ENCODE measurements at places on chromosomes 5 and 9. TPM values are rescaled to one million over a fixed set of nuclear protein-coding genes. Genes with fewer than 3 reads are reported as not detected.

- DNase-seq, result no peak
- H3K27ac ChIP-seq, result no peak overlapping the region
- no peak overlapping the region for H3K4me3 ChIP-seq
- no peaks in the 10 kb centered on the region for H3K36me3 ChIP-seq
- no peaks in the 10 kb centered on the region for H3K4me1 ChIP-seq
Observed at GRCh38 chr5:154487541-154487940, 9.5 kb upstream of the HAND1 start.

DNA sequence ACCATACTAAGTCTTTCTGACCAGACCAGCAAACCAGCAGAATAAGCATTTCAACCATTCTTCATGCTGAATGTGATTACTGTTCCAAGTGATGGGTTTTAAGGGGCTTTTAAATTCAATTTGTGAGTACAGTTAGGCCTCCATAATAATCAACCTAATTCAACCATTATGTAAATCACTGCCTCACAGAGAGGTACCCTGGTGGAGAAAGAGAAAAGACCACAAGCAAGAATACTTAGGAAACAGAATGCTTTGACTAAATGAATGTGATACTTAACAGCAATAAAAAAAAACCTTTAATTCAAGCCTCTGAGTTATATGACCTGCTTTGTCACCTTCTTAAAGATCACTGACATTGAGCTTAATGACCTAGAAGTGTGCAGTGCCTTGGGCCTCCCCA is 162.1 kb downstream of the EPB41L4A start:
- DNase-seq, result no peak
- no peaks in the 10 kb centered on the region for H3K4me1 ChIP-seq
- H3K27ac ChIP-seq, result no peak overlapping the region
- H3K4me3 ChIP-seq, result no peak overlapping the region

- DNase-seq, result no peak
- peaks cover 14% of the 10 kb centered on the region for H3K4me1 ChIP-seq
- H3K36me3 ChIP-seq, result no peaks in the 10 kb centered on the region
- no peak overlapping the region for H3K27ac ChIP-seq
- no peaks in the 10 kb centered on the region for H3K27me3 ChIP-seq
- no peak overlapping the region for H3K4me3 ChIP-seq
Observed at GRCh38 chr5:67047160-67047559, 149.4 kb downstream of the CD180 start.

GRCh38 chr5:55172051-55172899 is 702 bp downstream of the CDC20B start:
- peak; percentile 73 for DNase-seq
- H3K4me3 ChIP-seq, result peak overlapping the region; percentile 91
- H3K27ac ChIP-seq, result no peak overlapping the region
- H3K27me3 ChIP-seq, result peaks cover 22% of the 10 kb centered on the region
- no peaks in the 10 kb centered on the region for H3K36me3 ChIP-seq

GRCh38 chr5:155460501-155460931 is 447.0 kb downstream of the KIF4B start:
- H3K36me3 ChIP-seq, result no peaks in the 10 kb centered on the region
- H3K4me1 ChIP-seq, result no peaks in the 10 kb centered on the region
- no peaks in the 10 kb centered on the region for H3K27me3 ChIP-seq
- no peak for DNase-seq
- H3K27ac ChIP-seq, result no peak overlapping the region
- no peak overlapping the region for H3K4me3 ChIP-seq

- no peak overlapping the region for H3K4me3 ChIP-seq
- H3K27me3 ChIP-seq, result no peaks in the 10 kb centered on the region
- no peak for DNase-seq
- no peak overlapping the region for H3K27ac ChIP-seq
- H3K4me1 ChIP-seq, result peaks cover 17% of the 10 kb centered on the region
- no peaks in the 10 kb centered on the region for H3K36me3 ChIP-seq
Observed at GRCh38 chr5:79581535-79581934, 30.7 kb upstream of the TENT2 start.

GRCh38 chr5:179882338-179882737 is 23.7 kb upstream of the MRNIP start:
- H3K27ac ChIP-seq, result no peak overlapping the region
- no peaks in the 10 kb centered on the region for H3K27me3 ChIP-seq
- H3K4me1 ChIP-seq, result no peaks in the 10 kb centered on the region
- peaks cover 65% of the 10 kb centered on the region for H3K36me3 ChIP-seq
- no peak overlapping the region for H3K4me3 ChIP-seq

GRCh38 chr5:142325725-142326479 is 1.1 kb upstream of the SPRY4 start:
- peaks cover 57% of the 10 kb centered on the region for H3K4me1 ChIP-seq
- peaks cover 27% of the 10 kb centered on the region for H3K36me3 ChIP-seq
- H3K27me3 ChIP-seq, result no peaks in the 10 kb centered on the region
- H3K27ac ChIP-seq, result peak overlapping the region; percentile 96
- peak; percentile 81 for DNase-seq

DNA sequence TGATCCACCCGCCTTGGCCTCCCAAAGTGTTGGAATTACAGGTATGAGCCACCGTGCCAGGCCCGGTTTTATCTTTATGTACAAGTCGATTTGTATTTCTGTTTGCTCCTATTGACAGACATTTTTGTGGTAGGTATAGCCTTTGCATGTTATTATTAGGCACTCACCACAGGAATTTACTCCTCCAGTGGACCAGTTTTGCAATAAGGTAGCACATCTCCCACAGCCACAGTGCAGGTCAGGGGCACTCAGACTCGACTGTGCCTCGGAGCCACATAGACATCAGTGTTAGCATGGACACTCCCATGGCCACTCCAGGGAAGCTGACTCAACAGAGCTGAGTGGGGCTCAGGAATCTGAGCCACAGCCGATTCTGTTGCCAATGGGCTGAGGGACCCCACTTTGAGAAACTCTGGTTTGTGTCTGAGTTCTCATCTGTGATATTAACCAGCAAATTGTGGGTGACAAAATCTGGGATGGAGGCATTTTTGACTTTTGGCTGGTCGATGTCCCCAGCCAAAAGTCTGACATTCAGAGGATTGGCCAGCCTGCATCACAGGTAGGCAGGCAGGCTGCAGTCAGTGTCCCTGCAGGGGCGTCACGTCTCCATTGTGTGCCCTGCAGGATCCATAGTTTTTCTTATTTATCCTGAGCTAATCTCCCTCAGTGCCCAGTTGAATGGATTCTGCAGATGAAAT is 15.0 kb upstream of the SHB start:
- H3K27ac ChIP-seq, result no peak overlapping the region
- no peaks in the 10 kb centered on the region for H3K36me3 ChIP-seq
- DNase-seq, result no peak
- peaks cover 43% of the 10 kb centered on the region for H3K4me1 ChIP-seq
- H3K27me3 ChIP-seq, result no peaks in the 10 kb centered on the region

- no peaks in the 10 kb centered on the region for H3K4me1 ChIP-seq
- peaks cover 14% of the 10 kb centered on the region for H3K36me3 ChIP-seq
- H3K27me3 ChIP-seq, result no peaks in the 10 kb centered on the region
- H3K27ac ChIP-seq, result no peak overlapping the region
- DNase-seq, result no peak
Observed at GRCh38 chr5:132601071-132601728, 44.4 kb downstream of the RAD50 start.

GRCh38 chr9:6549106-6549800 is 96.3 kb downstream of the GLDC start:
- H3K4me3 ChIP-seq, result no peak overlapping the region
- no peak for DNase-seq
- H3K27me3 ChIP-seq, result peaks cover 3% of the 10 kb centered on the region
- H3K36me3 ChIP-seq, result no peaks in the 10 kb centered on the region
- H3K27ac ChIP-seq, result peak overlapping the region; percentile 5
- peaks cover 38% of the 10 kb centered on the region for H3K4me1 ChIP-seq

- no peak overlapping the region for H3K27ac ChIP-seq
- no peak for DNase-seq
- no peak overlapping the region for H3K4me3 ChIP-seq
- no peaks in the 10 kb centered on the region for H3K36me3 ChIP-seq
- no peaks in the 10 kb centered on the region for H3K27me3 ChIP-seq
Observed at GRCh38 chr9:36284226-36284625, 26.0 kb upstream of the GNE start.

GRCh38 chr9:2303056-2303455 is 287.9 kb downstream of the SMARCA2 start:
- no peak overlapping the region for H3K27ac ChIP-seq
- H3K4me3 ChIP-seq, result no peak overlapping the region
- H3K36me3 ChIP-seq, result no peaks in the 10 kb centered on the region

- no peak overlapping the region for H3K4me3 ChIP-seq
- H3K4me1 ChIP-seq, result no peaks in the 10 kb centered on the region
- H3K36me3 ChIP-seq, result no peaks in the 10 kb centered on the region
- DNase-seq, result no peak
- no peak overlapping the region for H3K27ac ChIP-seq
Observed at GRCh38 chr9:136973618-136974617, 3.4 kb upstream of the PTGDS start.

DNA sequence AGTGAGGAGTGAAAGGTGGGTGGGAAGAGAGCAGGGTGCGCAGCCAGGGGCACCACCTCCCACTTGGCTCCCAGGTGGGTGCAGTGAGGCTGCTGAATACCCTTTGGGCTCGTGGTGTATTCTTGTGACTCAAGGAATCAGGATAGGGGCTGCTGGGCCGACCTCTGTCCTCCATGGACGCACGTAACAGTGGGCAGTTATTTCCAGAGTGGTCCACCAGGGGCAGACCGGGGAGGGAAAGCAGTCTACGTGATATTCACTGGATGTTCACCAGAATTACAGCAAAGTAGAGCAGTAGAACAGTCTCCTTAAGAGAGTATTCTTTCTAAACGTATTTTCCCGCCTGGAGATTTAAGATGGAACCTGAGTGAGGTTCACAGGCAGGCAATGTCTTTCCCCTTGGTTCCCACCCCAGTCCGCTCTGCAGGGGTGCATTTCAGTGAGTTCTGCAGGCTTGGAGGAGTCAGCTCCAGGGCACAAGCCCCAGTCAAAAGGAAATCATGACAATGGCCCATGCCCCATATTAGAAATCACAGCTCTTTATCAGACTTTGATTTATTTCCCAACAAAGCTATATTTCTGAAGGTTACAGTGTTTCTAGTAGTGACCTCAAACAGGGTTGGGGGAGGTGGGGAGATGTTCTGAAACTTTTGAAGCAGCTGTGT is 88.7 kb downstream of the SYK start:
- no peaks in the 10 kb centered on the region for H3K4me1 ChIP-seq
- H3K4me3 ChIP-seq, result no peak overlapping the region
- H3K27me3 ChIP-seq, result peaks cover 30% of the 10 kb centered on the region
- no peaks in the 10 kb centered on the region for H3K36me3 ChIP-seq

- no peak overlapping the region for H3K4me3 ChIP-seq
- H3K27ac ChIP-seq, result no peak overlapping the region
- H3K27me3 ChIP-seq, result no peaks in the 10 kb centered on the region
Observed at GRCh38 chr5:122053181-122054109, 24.6 kb downstream of the LOX start.

- no peak overlapping the region for H3K4me3 ChIP-seq
- peaks cover 2% of the 10 kb centered on the region for H3K27me3 ChIP-seq
- H3K36me3 ChIP-seq, result no peaks in the 10 kb centered on the region
- no peak overlapping the region for H3K27ac ChIP-seq
- no peak for DNase-seq
- H3K4me1 ChIP-seq, result no peaks in the 10 kb centered on the region
Observed at GRCh38 chr5:146680846-146681584, 165.0 kb upstream of the GPR151 start.

GRCh38 chr5:138082033-138082432 is 1.8 kb upstream of the WNT8A start:
- H3K4me3 ChIP-seq, result no peak overlapping the region
- no peak for DNase-seq
- peaks cover 5% of the 10 kb centered on the region for H3K27me3 ChIP-seq
- H3K4me1 ChIP-seq, result no peaks in the 10 kb centered on the region

DNA sequence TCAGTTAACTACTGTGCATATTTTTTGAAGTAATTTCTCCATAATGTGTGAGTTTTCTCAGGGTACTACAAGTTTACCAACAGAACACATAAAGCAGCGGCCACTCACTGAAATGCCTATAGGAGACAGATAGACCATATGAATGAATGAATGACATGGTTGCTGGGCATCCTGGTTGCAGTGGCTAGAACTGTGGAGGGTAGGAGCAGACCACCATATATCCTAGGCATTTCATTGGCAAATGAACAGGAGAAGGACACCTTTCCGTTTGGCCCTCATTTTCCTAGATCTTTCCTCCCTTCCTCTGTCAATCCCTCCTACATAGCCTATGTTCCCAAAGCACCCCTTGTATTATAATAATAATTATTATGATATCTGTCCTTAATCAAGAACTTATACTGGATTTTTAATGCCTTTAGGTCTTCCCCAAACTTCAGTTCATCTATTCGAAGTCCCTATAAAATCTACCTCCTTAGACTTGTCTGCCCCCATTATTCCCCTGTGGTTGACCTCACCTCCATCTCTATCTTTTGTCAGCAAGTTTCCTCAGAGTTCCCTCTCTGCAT is 472.2 kb downstream of the RAB3C start:
- no peak for DNase-seq
- no peak overlapping the region for H3K27ac ChIP-seq
- H3K36me3 ChIP-seq, result no peaks in the 10 kb centered on the region
- no peak overlapping the region for H3K4me3 ChIP-seq

- peak; percentile 56 for DNase-seq
- H3K4me3 ChIP-seq, result peak overlapping the region; percentile 7
- H3K4me1 ChIP-seq, result peaks cover 27% of the 10 kb centered on the region
- no peaks in the 10 kb centered on the region for H3K27me3 ChIP-seq
- H3K27ac ChIP-seq, result peak overlapping the region; percentile 52
- H3K36me3 ChIP-seq, result peaks cover 4% of the 10 kb centered on the region
Observed at GRCh38 chr5:92527311-92528078, 1053.5 kb downstream of the NR2F1-AS1 start.

GRCh38 chr9:88995200-88995577 is 3.9 kb downstream of the S1PR3 start:
- DNase-seq, result no peak
- no peak overlapping the region for H3K27ac ChIP-seq
- no peaks in the 10 kb centered on the region for H3K27me3 ChIP-seq
- H3K36me3 ChIP-seq, result no peaks in the 10 kb centered on the region
- peak overlapping the region; percentile 49 for H3K4me3 ChIP-seq
- H3K4me1 ChIP-seq, result peaks cover 57% of the 10 kb centered on the region

- H3K4me3 ChIP-seq, result peak overlapping the region; percentile 56
- peak; percentile 71 for DNase-seq
- peaks cover 46% of the 10 kb centered on the region for H3K4me1 ChIP-seq
- H3K27me3 ChIP-seq, result no peaks in the 10 kb centered on the region
Observed at GRCh38 chr5:72363166-72363802, 43.1 kb downstream of the PTCD2 start.

RNF14 gene
- 71.3 TPM for total RNA-seq

CCDC192 gene
- total RNA-seq, result not detected

MVB12B gene
- total RNA-seq, result 5.2 TPM

IL31RA gene
- 0.14 TPM for total RNA-seq

WHRN gene
- total RNA-seq, result 4.4 TPM

NR2F1-AS1 gene
- total RNA-seq, result 28.1 TPM
